ENCODE measurements at places on chromosomes 2 and 18. TPM values are rescaled to one million over a fixed set of nuclear protein-coding genes. Genes with fewer than 3 reads are reported as not detected.

IL18R1 gene
- 0.08 TPM for total RNA-seq

SH2D6 gene
- 3.3 TPM for total RNA-seq

GRCh38 chr18:30679285-30679930, 363.1 kb downstream of the DSC3 start:
- DNase-seq: no peak

DNA sequence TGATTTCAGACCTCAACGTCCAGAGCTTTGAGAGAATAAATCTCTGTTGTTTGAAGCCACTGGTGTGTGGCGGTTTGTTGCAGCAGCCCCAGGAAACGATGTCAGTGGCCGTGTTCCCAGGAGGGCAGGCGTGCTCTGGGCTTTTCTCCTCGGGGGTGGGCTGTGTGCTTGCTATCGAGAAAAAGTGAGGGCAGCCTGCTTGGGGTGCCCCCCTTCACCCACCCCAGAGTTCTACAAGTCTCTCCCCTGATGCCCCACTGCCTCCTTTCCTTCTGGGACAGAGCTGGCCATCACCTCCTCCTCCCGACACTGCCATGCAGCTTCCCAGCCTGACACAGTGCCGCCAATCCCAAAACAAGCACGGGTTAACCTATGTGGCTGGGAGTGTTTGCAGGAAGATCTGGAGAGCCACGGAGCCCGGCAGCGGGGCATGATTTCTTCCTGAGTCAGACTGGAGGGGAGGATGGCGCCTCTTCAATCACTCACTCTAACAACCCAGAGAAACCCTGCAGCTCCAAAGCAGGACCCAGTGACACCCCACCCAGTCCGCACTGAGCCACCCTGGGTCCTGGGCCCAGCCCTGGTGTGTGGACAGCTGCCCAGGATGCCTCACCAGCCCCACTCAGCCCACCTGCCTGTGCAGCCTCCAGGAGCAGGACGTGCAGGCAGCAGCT, 213.7 kb upstream of the RAB6C start:
- DNase-seq: no peak

GRCh38 chr2:135582383-135582782, 51.1 kb downstream of the R3HDM1 start:
- no peak for DNase-seq

DNA sequence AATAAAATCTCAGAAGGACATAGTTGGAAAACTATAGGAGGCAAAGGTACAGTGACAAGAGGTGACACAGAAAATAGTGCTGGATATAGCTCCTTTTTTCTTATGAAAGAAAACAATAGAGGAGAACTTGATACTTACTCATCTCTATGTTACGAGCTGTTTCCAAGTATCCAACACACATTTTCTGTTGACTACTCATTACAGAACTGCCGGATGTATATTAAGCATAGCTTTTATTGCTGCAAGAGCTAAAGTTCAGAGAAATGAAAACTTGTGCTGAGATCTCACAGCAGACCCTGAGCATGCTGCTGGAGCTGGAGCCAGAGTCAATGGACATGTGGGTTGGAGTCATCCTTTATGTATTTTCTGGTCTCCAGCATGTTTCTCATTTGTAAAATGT, 210.0 kb upstream of the NT5C1B start:
- no peak for DNase-seq

DNA sequence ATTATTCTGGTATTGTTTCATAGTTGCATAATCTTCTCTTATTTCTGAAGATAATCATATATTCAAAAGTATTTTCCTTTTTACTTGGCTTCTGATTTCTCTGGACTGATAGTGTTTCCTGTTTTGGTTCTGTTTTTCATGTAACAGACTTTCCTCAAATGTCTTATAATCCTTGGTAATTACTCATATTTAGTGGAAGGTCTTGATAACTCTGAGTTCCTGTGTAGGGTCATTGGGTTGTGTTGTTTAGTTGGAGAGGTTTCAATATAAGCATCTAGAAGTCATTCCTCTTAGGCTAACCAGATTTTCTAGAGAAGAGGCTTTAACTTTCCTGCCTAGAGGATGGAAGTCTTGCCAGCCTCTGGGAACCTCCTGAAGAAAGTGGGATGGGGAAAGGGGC, 23.8 kb downstream of the MFSD6 start:
- no peak for DNase-seq

DNA sequence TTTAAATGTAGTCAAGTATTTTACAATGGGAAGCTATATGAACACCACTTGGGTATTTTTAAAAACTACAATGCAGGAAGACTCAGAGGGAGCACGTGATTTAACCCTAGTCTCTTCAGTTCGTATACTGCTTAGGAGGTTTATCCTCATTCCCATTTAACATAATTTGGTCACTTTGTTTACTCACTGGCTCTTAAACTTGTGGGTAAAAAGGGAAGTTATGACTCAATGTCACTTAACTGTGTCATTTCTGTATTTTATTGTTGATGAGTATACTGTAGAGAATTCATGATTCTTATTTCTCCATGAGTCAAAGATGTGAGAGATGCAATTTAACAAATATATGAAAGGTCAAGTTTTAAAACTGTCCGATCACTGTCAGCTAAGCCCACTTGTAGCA, 48.2 kb downstream of the SLC66A3 start:
- peak; percentile 88 for DNase-seq

GRCh38 chr18:29157905-29158304, 981.0 kb upstream of the CDH2 start:
- no peak for DNase-seq

- no peak for DNase-seq
These were observed 132.0 kb downstream of the CALCRL start for GRCh38 chr2:187316040-187316439.

GRCh38 chr18:12839057-12839525, 44.9 kb downstream of the PTPN2 start:
- DNase-seq: no peak

DNA sequence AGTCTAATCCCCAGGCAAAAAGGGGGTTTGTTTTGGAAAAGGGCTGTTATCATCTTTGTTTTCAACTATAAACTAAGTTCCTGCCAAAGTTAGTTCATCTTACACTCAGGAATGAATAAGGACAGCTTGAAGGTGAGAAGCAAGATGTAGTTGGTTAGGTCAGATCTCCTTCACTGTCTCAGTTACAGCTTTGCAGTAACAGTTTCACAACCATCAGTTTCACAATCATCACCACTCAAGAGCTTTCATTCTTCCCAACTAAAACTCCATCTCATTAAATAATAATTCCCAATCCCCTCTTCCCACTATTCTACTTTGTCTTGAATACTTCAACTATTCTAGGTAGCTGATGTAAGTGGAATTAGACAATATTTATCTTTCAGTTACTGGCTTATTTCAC, 200.9 kb downstream of the NYAP2 start:
- no peak for DNase-seq

Measured in Panc1 (cell line).